ENCODE measurements at places on chromosomes 13 and 19.

DNA sequence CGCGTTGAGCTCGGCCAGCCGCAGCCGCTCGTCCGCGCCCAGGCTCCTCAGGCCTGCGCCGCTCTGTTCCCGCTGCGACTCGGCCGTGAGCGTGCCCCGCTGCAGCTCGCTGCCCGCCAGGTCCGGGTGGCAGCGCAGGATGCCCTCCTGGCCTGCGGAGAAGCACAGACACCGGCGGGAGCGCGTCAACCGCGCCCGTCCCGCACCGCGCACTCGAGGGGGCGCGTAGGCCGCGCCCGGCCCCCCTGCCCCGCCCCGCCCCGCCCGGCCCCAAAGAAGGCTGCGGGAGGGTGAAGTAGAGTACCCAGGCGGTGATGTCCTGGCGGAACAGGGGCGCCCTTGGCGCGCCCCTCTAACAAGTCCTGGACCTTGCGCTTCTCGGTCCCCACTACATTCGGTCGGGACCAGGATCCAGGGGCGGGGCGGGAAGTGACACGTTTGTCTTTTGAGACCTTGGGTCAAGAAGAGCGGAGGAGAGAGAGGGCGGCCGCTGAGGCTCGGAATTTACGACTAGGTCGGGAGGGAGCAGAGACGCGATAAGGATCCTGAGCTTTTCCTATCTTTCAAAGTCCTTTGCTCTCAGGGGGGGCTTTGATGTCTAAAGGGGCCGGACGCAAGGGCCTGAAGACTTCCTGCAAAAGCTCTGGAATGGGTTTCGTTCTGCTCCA, 9.3 kb upstream of the CDX2 start:
- no peak for DNase-seq

DNA sequence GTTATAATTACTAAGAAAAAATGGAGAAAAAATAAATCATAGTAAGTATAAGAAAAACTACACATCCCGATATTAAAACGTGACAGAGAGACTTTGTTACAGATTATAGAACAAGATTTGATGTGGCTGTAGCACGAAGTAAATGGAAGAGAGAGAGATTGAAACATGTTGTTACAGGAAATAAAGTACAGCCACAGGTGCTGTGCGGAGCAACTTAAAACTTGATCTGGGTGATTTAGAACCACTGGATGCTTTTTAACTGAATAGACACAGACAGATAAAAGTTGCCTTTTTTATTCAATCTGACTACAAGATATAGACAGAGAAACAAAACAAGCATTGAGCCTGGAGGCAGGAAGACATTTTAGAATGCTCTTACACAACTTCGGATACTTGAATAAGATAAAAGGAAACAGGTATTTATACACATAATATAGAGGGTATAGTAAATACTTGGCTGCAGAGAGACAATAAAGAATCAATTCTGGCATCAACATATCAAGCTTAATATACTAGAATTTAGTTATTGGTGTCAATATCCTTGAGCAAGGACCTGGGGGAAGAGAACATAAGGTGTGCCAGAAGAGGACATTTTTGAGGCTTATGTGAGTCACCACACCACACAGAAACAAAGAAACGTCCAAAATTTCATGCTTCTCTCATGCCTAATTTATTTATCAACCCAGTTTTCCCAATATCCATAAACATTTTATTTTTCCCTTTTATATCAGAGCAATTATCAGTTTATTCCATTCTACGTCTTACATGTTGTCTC, 548.5 kb downstream of the SLITRK1 start:
- peak; percentile 17 for DNase-seq

- DNase-seq, result no peak
Observed at GRCh38 chr19:16814526-16815100, 14.6 kb upstream of the SIN3B start.

DNA sequence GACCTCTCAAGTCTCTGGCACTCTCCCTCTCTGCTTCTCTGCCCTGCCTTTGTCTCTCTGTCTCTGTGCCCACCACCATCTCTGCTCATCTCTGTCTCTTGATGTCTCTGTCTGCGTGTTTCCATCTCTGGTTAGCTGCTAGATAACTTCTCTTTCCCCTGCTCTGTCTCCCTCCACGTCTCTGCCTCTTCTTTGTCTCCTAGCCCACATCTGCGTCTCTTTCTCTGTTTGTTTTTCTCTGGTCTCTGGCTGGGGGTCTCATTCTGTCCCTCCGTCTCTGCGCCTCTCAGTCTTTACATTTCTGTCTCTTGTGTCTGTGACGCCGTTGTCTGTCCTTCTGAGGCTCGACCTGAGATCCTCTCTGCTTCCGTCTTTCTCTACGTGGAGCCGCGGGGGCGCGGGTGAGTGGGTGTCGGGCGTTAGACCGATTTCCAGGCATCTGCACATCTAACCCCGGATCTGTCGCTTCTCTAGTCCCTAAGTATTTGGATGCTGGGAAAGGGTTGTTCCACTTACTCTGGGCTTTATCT, 386 bp downstream of the GIPR start:
- DNase-seq, result no peak

All from umbilical cord (tissue), 2 donors.